ENCODE measurements at places on chromosomes 11 and 22.

DNA sequence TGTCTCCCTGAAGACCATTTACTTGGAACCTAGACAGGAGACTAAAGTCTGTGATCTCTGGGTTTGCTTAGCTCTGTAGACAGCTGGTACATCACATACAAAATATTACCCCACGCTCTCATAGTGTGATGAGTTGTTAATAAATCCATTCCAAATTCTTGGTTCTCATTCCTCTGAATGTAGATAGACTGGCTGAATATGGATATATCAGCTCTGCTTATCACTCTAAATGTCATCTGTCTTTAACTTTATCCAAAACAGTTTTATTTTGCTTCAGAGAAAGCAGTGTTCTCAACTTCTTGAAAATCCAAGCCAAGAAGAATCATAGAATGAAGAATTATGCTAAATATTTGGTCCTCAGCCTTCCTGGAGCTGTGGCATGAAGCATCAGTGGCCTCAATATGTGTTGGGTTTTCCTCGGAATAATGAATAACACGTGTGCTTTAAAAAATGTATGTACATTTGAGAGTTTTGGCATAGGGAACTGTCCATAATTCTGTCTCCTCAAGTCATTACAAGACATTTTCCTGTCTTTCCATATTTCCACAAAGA, 10.5 kb upstream of the LDLRAD3 start:
- no peak for DNase-seq

DNA sequence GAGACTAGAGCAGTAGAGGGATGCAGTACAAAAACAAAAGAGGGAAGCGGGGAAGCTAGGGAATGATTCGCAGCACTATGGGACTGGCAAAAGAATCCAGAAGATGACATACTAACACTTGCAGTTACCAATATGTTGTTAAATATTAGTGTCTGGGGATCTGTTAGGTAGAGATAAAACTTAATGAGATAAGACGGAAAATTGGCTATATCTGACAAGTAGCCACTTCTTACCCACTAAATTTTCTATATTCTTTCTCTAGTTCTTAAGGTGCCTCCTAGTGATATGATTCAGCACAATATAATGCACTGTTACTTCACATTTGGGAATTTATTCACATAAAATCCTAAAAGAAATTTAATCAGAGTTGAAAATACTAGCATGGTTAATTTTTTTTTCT, 30.8 kb downstream of the CCDC90B start:
- no peak for DNase-seq

DNA sequence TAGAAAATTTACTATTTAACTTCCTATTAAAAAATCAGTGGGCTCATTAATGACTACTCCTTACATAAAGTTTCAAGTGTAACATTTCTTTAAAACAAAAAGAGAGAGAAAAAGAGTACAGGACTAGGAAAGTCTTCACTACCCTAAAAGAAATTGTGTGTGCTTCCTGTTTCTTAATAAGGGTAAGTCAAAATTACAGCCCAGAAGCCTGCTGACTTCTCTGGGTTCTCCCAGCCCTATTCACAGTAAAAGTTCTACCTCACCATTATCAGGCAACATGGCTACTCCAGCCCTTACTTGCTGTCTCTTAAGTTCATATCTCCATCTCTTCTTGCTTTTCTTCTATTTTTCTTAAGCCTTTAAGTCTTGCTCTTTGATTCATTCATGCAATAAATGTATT, 20.3 kb upstream of the ZC3H12C start:
- DNase-seq, result no peak

DNA sequence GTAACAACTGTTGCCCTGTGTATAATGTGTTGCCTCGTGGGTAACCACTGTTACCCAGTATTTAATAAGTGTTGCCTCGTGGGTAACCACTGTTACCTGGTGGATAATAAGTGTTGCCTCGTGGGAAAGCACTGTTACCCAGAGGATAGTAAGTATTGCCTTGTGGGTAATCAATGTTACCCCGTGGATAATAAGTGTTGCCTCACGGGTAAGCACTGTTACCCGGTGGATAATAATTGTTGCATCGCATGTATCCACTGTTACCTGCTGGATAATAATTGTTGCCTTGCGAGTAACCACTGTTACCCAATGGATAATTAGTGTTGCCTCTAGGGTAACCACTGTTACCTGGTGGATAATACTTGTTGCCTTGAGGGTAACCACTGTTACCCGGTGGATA, 17.1 kb upstream of the NXPE4 start:
- no peak for DNase-seq

DNA sequence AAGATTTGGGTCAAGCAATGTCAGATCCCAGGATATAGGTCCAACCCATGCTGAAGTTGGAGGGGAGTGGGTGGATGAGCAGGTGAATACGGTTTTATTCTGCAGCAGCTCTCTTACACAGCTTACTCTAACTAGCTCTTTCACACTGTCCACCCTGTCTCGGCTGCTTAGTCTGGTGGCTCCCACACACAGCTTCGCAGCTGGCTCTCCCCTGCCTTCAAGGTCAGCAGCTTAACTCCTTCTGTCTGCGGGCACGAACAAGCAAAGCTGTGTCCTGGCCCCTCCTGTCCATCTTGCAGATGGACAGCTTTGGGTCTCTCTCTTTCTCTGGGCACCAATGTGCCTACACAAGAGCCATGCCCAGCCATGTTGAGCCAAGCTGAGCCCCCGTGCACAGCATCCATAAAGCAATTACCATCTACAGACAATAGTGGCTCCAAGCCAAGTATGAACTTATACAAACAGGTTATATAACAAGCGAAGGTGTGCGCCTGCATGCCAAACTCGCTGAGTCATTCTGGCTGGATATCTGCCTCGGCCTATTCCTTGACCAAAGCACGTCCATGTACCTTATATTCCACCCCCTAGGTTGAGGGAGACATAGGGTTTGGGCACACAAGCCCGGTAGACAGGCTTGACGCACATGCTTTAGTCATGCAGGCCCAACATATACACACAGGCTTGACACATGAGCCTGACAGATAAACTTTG, 1307.8 kb upstream of the RAG2 start:
- DNase-seq, result no peak

DNA sequence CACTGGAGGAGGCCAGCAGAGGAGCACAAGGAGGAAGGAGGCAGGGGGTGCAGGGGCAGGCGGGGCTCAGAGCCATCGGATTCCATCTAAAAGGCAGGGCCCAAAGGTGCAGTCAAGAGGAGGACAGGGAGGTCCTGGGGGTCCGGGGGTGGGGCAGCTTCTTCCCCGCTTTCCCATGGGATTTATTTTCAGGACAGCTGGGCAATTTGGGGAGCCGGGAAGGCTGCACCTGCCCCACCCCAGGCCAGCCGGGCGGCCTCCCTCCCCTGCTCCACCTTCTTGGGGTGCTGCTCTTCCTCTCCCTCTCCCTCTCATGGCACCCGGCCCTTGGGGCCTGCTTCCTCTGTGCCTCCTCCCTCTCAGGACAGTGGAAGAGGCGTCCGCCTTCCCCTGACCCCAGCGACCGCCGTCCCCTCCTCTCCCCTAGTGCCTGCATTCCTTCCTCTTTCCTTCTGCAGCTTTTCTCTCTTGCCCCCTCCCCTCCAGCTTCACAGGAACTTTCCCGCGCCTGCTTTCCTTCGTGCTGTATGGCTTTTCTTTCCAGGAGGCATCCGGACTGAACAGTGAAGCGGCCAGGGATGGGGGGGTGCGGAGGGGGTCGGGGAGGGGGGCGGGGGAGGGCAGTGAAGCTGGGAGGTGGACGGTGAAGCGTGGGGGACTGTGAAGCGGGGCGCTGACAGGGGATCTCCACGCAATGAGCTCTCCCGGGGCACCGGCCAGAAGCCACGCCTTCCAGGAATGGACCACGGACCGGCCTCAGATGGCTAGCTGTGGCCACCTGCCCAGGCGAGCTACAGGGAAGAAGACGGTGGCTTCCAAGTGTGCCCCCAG, 26.9 kb downstream of the APOBEC3H start:
- no peak for DNase-seq

- no peak for DNase-seq
Measured at GRCh38 chr22:22546490-22546889, 12.6 kb downstream of the PRAME start.

DNA sequence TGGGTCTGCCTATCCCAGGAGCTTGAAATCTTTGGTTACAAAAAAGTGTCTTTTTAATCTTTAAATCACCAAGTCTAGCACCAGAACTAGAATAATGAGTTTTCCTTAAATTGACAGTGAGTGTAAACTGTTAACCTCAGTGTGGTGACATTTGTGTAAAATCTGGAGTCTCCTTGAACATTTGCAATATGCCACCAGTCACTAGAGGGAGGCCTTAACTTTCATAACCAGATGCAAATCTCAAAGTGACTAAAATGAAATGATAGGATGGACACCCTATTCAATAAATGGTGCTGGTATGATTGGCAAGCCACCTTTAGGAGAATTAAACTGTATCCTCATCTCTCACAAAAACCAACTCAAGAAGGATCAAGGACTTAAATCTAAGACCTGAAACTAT, 8.3 kb upstream of the SCGB1D2 start:
- DNase-seq, result no peak

DNA sequence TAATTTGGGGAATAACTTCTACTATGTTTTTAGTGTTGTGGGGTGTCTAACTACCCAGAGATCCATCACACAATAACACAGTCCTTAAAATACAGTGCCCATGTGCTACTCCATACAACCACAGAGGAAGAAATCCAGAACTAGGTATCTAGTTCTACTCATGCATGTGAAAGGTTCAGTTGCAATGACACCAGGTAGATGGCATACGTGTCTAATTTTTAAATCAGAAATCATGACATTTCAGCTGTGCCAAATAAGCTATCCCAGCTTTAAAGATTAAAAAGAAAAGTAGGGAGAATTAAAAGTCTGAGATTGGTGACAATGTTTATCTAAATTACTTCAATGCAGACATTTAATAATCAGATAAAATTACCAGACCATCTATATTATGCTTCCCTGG, 122.2 kb downstream of the CD44 start:
- no peak for DNase-seq

DNA sequence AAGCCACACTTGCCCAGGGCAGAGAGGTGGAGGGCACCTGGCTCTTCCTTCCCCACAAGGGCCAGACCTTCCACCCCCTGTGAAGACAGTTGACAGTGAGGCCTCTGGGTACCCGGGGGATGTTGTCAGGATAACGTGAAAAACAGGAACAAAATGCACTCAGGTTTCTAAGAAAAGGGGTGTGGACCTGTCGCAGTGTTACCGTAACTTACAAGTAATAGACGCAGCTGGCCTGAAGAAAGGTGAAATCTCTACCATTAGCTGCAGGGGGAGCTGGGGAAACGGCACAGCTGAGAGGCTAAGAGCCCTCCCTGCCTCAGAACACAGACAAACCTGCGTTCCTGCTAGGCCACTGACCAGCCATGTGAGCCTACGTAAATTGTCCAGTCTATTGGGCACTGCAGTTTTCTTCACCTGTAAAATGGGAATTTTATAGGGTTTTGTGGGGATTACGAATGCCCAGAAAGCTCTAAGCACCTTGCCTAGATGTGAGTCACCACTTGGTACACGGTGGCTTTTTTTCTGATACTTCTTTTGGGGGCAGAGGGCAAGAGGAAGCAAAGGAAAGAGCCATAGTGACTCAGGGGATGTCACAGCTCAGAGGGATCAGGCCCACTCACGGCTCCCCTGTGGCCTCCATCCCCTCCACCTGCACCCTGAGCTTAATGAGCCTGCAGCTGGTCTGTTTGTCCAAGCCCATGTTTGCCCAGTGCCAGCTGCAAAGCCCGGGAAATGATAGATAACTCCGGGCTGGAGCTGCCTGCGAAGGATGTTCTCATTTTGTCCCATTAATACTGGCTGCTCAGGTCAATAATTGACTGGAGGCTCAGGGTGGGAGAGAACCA, 18.4 kb upstream of the CABP7 start:
- DNase-seq, result no peak

DNA sequence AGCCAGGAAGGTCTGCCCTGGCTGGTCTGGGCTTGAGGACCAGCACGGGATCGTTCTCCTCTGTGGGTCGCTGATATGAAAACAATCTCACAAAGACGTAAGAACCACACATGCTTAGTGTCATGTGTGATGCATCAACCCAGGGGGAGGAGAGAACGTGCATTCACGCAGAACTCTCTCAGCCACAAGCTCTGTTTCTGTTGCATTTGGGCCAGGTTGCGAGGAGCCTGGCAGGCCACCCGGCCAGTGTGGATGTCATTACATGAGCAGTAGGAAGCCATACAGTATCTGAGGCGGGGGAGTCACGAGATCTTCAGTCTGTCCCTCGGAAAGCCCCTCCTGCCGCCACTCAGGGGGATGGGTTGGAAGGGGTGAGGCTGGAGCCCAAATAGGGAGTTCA, 53.1 kb upstream of the KCNQ1OT1 start:
- DNase-seq, result no peak

DNA sequence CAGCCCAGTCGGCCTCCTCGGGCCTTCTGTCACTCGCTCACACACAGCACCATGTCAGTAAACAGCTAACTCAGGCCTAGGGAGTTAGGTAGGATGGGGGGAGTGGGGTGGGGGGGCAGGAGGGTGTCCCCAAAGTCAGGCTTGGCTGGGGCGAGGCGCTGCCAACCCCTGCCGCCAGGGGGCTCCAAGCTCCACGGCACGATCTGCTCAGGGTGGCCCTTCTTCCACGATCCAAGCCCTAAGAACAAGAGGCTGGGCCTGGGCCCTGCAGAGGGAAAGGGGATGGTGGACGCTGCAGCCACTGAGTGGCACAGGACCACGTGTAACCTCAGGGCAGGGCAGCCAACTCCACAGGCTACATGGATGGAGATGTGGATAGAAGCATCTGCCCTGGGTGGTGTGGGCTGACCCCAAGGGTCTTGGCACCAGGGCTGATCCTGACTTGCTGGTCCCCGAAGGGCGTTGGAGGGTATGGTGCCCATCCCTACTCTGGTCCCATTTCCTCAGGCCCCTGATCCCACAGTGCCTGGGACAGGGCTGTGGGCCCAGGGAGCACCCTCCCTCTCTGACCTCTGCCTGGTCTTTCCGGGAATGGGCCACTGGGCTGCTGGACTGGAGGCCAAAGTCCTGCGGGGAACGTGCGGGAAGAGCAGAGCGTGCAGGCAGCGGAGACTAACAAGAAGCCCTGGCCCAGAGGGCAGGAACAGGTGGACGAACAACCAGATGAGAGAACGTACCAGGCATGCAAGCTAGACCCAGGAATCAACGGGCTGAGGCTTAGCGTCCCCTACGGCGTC, 29.1 kb upstream of the TXNRD2 start:
- DNase-seq, result peak; percentile 53

DNA sequence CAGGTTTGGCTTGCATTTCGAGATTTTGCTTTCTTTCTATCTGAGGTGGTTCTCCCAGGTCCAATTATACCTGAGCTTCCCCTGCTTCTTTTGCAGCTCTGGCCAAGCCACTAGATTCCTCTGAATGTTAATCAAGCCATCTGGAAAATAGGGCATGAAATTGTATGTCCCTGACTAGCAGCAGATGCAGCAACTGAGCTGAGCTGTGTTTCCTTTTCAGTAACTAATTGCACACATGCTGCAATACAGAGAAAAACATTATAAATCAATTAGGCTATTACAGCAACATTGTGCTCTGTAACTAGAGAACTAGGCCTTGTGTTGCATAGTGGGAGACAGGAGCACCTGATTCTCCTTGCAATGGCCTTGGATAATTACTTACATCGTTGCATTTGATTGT, 408.3 kb downstream of the ETS1 start:
- DNase-seq, result no peak

DNA sequence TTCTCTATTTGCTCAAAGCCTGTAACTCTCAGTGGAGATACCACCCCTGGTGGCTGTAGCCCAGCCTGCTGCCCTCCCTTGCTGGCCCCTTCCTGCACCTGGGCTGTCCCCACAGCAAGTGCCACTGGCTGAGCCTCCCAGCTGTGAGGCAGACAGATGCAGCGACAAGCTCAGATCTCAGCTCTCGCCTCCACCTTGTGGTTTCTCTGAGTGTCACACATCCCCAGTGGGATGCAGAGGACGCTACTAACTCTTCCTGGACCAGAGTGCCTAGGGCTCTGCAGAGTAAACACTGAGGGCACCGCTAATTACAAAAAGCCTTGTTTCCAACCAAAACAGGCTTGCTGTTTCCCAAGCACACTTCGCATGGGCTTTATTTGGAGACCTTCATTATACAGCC, 8.9 kb downstream of the YPEL1 start:
- no peak for DNase-seq
